CD4-positive, alpha-beta memory T cell (primary cell): ENCODE measurements at places on chromosomes 2 and 18. TPM values are rescaled to one million over a fixed set of nuclear protein-coding genes. Genes with fewer than 3 reads are reported as not detected.

GRCh38 chr2:124526221-124526620 is 501.1 kb downstream of the CNTNAP5 start:
- no peak for DNase-seq
- no peaks in the 10 kb centered on the region for H3K27me3 ChIP-seq
- H3K4me3 ChIP-seq: no peak overlapping the region

Gene SLC16A14
- 0.14 TPM for total RNA-seq

GRCh38 chr18:22539051-22539765 is 121.5 kb upstream of the CTAGE1 start:
- no peaks in the 10 kb centered on the region for H3K27me3 ChIP-seq
- H3K36me3 ChIP-seq: no peaks in the 10 kb centered on the region
- no peak for DNase-seq
- H3K4me3 ChIP-seq: no peak overlapping the region

- H3K4me3 ChIP-seq: no peak overlapping the region
- H3K36me3 ChIP-seq: no peaks in the 10 kb centered on the region
- DNase-seq: no peak
- no peaks in the 10 kb centered on the region for H3K4me1 ChIP-seq
- H3K27ac ChIP-seq: no peak overlapping the region
Observed at GRCh38 chr18:5538544-5538943, 5.3 kb downstream of the EPB41L3 start.

GRCh38 chr2:162282765-162283425 is 35.6 kb downstream of the IFIH1 start:
- H3K27ac ChIP-seq: no peak overlapping the region
- H3K27me3 ChIP-seq: no peaks in the 10 kb centered on the region
- no peak for DNase-seq
- no peaks in the 10 kb centered on the region for H3K4me1 ChIP-seq

Gene TOGARAM2
- 2.7 TPM for total RNA-seq

- no peak overlapping the region for H3K27ac ChIP-seq
- peaks cover 21% of the 10 kb centered on the region for H3K4me1 ChIP-seq
- DNase-seq: no peak
- no peaks in the 10 kb centered on the region for H3K27me3 ChIP-seq
- no peaks in the 10 kb centered on the region for H3K36me3 ChIP-seq
Observed at GRCh38 chr18:13453714-13454113, 235.2 kb downstream of the LDLRAD4 start.

GRCh38 chr2:207505728-207506127 is 24.0 kb upstream of the CREB1 start:
- no peak overlapping the region for H3K27ac ChIP-seq
- H3K27me3 ChIP-seq: no peaks in the 10 kb centered on the region
- H3K4me3 ChIP-seq: no peak overlapping the region
